Heart left ventricle (tissue), 16 donors: ENCODE measurements at places on chromosomes 11 and 22.

GRCh38 chr11:47566149-47566698 lies 825 bp downstream of the PTPMT1 start:
- peak overlapping the region; percentile 94 for H3K4me3 ChIP-seq
- H3K4me1 ChIP-seq, result peaks cover 19% of the 10 kb centered on the region
- no peak for DNase-seq
- peak overlapping the region; percentile 77 for H3K27ac ChIP-seq
- no peaks in the 10 kb centered on the region for H3K27me3 ChIP-seq
- H3K36me3 ChIP-seq, result peaks cover 17% of the 10 kb centered on the region

- peaks cover 18% of the 10 kb centered on the region for H3K4me1 ChIP-seq
- no peak for DNase-seq
- H3K27me3 ChIP-seq, result no peaks in the 10 kb centered on the region
- no peak overlapping the region for H3K4me3 ChIP-seq
- H3K27ac ChIP-seq, result no peak overlapping the region
- H3K36me3 ChIP-seq, result no peaks in the 10 kb centered on the region
Measured at GRCh38 chr11:17917556-17917955, 95.3 kb downstream of the SERGEF start.

- peaks cover 46% of the 10 kb centered on the region for H3K36me3 ChIP-seq
- no peak overlapping the region for H3K4me3 ChIP-seq
- H3K27me3 ChIP-seq, result no peaks in the 10 kb centered on the region
- no peak overlapping the region for H3K27ac ChIP-seq
- H3K4me1 ChIP-seq, result no peaks in the 10 kb centered on the region
- DNase-seq, result no peak
Measured at GRCh38 chr11:6505577-6506240, 8.6 kb downstream of the DNHD1 start.

DNA sequence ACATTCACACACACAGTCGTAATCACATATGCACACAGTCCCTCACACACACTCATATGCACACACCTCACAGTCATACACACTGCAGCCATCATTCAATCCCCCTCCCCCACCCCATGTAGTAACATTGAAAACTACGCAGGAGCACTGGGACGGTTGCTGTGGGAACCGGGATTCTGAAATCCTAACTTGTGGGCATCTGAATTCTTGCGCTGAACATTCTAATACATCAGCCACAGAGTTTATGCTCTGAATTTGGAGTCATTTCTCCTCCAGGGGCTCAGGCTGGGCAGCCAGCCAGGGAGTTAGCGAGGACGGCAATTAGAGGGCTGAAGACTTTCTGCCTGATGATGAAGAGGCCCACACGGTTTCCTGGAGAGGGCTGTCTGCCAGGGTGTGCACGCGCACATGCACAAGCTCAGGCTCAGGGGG lies 32.7 kb downstream of the CD6 start:
- peaks cover 19% of the 10 kb centered on the region for H3K4me1 ChIP-seq
- DNase-seq, result no peak
- no peak overlapping the region for H3K27ac ChIP-seq
- no peak overlapping the region for H3K4me3 ChIP-seq
- no peaks in the 10 kb centered on the region for H3K36me3 ChIP-seq
- H3K27me3 ChIP-seq, result peaks cover 3% of the 10 kb centered on the region

- peak; percentile 12 for DNase-seq
- no peaks in the 10 kb centered on the region for H3K36me3 ChIP-seq
- no peaks in the 10 kb centered on the region for H3K27me3 ChIP-seq
- H3K4me3 ChIP-seq, result no peak overlapping the region
Measured at GRCh38 chr11:118059246-118059940, 17.5 kb upstream of the TMPRSS4 start.

GRCh38 chr11:65973439-65974110 lies 12.0 kb downstream of the SART1 start:
- peaks cover 80% of the 10 kb centered on the region for H3K36me3 ChIP-seq
- no peaks in the 10 kb centered on the region for H3K4me1 ChIP-seq
- no peak overlapping the region for H3K27ac ChIP-seq
- no peak overlapping the region for H3K4me3 ChIP-seq
- no peaks in the 10 kb centered on the region for H3K27me3 ChIP-seq

DNA sequence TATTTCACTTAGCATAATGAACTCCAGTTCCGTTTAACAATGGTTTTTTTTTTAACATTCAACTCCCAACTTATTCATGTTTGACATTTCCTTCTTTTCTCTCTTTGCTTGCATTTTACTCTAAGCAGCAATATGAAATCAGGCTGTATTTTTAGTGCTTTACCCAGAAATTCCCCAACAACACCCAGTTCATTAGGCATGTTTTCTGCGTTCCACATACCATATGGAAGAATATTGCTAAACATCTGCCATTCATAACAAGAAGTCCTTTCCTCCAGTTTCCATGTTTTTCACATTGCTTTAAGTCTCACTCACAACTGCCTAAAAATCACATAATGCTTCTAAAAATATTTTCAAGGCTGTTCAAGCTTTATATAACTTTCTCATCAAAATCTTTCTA lies 45.8 kb downstream of the PLAAT5 start:
- no peak overlapping the region for H3K4me3 ChIP-seq
- H3K27me3 ChIP-seq, result no peaks in the 10 kb centered on the region
- no peaks in the 10 kb centered on the region for H3K36me3 ChIP-seq

- DNase-seq, result no peak
- H3K27ac ChIP-seq, result no peak overlapping the region
- no peaks in the 10 kb centered on the region for H3K27me3 ChIP-seq
- H3K36me3 ChIP-seq, result peaks cover 36% of the 10 kb centered on the region
- H3K4me3 ChIP-seq, result no peak overlapping the region
- peaks cover 13% of the 10 kb centered on the region for H3K4me1 ChIP-seq
Measured at GRCh38 chr11:64276653-64277431, 7.6 kb downstream of the BAD start.
